Daoy (cell line): ENCODE measurements at places on chromosomes 16 and 17.

DNA sequence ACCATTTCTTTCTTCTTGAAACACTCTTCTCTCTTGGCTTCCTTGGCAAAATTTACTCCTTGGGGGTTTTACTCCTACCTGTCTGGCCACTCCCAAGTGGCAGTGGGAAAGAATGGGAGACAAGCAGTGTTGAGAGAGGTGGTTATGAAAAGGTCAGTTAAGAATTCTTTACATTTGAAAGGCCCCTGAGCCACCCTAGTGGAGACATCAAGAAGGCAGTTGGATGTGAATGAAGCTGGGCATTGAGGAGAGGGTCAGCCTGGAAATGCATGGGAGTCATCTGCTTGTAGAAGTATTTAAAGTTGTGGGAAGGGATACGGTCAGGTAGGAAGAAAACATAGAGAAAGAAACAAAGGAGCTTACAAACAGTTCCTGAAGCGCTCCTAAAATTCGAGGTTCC, 42.3 kb upstream of the CCNF start:
- DNase-seq: no peak

- no peak for DNase-seq
Observed at GRCh38 chr16:66585481-66586239, 6.4 kb downstream of the CMTM2 start.

GRCh38 chr17:67210915-67211314, 34.1 kb downstream of the HELZ start:
- no peak for DNase-seq

GRCh38 chr16:85524630-85525419, 88.3 kb upstream of the GSE1 start:
- DNase-seq: peak; percentile 85

DNA sequence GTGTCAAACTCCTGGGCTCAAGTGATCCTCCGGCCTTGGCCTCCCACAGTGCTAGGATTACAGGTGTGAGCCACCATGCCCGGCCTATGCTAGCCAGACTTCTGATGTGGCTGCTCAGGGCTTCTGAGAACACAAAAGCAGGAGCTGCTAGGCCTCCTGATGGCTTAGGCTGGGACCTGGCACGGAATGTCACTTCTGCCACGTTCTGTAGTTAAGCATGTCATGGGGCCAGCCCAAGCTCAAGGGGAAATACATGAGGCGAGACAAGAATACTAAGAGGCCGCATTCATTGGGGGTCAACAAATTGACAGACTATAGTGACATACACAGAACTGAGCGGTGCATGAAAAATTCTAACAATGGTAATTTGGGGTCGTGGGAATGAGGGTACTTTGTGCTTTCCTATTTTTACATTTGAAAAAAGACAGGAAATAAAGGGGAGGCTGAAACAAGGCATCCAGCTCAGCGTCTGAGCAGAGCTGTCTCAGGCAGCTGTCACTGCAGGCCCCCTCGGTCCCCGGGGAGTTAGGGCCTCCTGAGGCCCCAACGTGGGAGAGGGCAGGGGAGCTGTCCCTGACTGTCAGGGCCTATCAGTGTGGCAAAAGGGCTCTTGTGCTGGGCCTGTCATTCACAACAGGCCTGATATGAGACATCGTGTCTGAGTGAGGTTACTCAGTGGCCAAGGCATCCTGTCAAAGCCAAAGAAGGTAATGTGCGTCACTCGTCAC, 26.4 kb downstream of the CFAP20 start:
- no peak for DNase-seq

GRCh38 chr17:3803308-3803640, 2.3 kb upstream of the ITGAE start:
- DNase-seq: no peak

GRCh38 chr17:34665150-34665806, 85.9 kb downstream of the TMEM132E start:
- DNase-seq: no peak

- peak; percentile 44 for DNase-seq
Observed at GRCh38 chr17:9818760-9819159, 3.1 kb downstream of the GSG1L2 start.

- DNase-seq: no peak
Observed at GRCh38 chr17:6969323-6969726, 26.5 kb upstream of the ALOX12 start.

GRCh38 chr16:74605332-74605731, 1.6 kb downstream of the GLG1 start:
- DNase-seq: no peak

- DNase-seq: no peak
Observed at GRCh38 chr16:66418165-66418962, 8.7 kb upstream of the BEAN1 start.

DNA sequence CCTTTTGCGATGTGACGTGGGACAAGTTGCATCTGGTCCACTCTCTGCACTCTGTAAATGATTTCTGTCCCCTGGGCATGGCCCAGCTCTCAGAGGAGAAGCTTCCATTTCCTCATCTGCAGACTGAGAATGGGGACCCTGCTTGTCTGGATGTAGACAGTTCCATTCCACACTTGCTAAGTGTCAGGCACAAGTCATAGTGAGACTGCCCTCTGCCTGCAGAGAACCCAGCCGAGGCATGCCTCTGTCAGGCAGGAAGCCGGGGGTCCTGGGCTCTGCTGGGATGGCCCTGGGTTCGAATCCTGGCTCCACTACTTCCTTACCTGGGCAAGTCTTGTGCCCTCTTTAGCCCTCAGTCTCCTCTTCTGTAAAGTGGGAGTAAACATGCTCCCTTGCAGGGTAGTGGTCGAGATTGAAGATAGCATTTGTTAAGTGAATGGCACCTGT, 4.1 kb downstream of the MAP2K3 start:
- DNase-seq: no peak

GRCh38 chr17:18968345-18968744, 16.4 kb downstream of the SLC5A10 start:
- no peak for DNase-seq

DNA sequence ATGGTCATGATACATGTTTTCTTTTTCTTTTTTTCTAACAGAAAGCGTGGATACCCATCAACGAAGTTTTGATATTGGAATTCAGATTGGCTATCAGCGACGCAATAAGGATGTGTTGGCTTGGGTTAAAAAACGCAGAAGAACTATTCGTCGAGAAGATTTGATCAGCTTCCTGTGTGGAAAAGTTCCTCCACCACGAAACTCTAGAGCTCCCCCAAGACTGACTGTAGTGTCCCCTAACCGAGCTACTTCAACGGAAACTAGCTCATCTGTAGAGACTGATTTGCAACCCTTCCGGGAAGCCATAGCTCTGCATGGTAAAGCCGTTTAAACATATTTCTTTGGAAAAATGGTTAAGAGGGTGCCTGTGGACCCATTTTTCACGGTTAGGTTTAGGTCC, 11.5 kb downstream of the HAPSTR1 start:
- no peak for DNase-seq

GRCh38 chr17:68431661-68432071, 25.6 kb downstream of the WIPI1 start:
- peak; percentile 32 for DNase-seq

DNA sequence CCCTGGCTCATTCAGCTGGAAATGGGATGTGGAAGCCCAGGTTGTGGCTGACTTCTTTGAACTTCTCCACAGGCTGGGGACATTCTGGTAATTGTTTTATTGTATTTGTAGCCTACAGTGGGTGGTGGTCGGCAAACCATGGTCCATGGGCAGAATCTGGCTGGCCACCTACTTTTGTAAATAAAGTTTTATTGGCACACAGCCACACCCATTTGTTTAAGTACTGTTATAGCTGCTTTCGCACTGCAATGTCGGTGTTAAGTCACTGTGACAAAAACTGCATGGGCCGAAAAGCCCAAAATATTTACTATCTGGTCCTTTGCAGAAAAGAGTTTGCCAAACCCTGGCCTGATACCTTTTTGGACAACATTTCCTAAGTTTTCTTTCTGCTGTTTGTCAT, 86.2 kb downstream of the NTN1 start:
- DNase-seq: no peak

GRCh38 chr16:11354407-11354732, 9.1 kb downstream of the RMI2 start:
- no peak for DNase-seq

DNA sequence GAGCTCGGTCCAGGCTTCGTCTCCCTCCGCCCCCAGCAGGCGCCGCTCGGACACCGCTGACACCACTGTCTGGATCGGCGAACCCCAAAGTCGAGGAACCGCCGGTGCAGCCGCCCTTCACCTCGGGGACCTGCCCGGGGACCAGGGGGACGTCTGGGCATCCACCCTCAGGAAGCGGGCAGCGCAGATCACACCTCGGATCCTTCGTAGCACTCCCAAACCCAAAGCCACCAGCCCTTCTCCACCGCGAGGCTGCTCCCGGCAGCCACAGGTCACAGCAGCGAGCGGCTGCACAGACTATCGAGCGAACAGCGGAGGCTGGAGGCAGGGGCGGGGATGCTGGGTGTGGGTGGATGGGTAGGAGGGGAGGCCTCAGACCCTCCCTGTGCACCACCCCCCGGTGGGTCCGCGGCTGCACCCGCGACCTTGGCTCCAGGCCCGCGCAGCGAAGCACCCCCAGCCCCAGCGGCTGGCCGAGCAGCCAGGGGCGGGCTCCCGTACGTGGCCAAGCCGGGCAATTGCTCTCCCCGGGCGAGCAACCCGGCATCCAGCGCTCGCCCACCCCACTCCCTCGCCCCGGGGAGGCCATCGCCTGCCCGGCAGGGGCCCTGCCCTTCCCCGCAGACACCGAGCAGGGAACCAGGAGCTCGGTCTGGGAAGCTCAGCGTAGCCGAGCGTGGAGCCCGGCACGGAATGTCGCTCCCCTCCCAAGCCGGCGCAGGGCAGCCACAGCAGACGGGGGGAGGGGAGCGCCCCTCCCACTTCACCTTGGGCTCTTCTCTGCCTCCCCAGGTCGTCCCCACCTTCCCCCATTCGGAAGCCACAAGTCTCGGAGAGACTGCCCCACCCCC, 1.0 kb downstream of the SDK2 start:
- peak; percentile 58 for DNase-seq

DNA sequence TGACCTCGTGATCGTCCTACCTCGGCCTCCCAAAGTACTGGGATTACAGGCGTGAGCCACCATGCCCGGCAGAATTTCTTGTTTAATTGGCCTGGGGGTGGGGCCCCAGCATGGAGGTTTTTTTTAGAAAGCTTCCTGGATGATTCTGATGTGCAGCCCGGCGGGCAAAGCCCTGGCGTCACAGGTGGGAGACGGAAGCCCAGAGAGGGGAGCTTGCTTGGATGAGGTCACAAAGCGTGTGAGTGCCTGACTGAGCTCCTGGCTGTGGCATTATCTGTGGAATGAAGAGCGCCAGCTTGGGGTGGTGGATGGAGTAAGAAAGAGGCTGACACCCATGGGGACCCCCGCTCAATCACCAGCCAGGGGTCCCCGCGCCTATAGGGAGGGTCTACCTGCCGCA, 4.1 kb downstream of the VASN start:
- peak; percentile 41 for DNase-seq

DNA sequence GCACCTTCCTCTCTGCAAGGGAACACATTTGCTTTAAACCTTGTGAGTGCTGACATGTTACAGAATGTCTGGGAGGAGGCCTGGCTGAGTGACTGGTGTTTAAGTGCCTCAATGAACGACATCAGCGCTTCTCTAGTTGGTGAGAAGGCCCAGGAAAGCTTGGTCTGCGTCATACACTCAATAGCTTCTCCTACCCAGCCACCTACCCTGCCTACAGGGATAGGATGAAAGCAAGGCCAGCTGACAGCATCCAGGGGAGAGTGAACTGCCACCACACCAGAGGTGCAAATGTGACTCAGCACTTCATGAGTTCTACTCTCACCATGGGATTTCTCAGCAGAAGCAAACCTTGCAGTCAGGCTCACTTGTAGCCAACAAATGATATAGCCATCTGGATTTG, 31.7 kb upstream of the CFAP20 start:
- DNase-seq: no peak

GRCh38 chr17:61997664-61998063, 67.4 kb downstream of the MED13 start:
- no peak for DNase-seq

- DNase-seq: no peak
Observed at GRCh38 chr16:83803811-83804210, 4.0 kb upstream of the HSBP1 start.

DNA sequence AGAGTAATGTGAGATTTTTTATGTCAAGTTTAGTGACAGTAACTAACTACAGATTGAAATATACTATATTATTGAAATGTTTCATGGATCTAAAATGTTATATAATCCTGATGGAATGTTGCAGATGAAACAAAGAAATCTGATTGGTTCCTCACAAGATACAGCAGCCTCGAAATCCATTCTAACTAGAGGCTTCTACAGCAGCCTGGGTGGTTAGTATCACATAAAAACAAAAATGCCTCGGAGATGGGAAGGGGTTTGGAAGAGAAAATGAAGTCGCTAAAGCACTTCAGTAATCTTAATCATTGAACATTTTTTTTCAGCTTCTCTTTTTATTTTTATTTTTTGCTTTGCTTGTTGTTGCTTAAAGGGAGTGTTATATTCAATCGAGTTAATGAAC, 75.2 kb downstream of the TANC2 start:
- no peak for DNase-seq

- no peak for DNase-seq
Observed at GRCh38 chr16:14485121-14485551, 144.9 kb downstream of the PARN start.

DNA sequence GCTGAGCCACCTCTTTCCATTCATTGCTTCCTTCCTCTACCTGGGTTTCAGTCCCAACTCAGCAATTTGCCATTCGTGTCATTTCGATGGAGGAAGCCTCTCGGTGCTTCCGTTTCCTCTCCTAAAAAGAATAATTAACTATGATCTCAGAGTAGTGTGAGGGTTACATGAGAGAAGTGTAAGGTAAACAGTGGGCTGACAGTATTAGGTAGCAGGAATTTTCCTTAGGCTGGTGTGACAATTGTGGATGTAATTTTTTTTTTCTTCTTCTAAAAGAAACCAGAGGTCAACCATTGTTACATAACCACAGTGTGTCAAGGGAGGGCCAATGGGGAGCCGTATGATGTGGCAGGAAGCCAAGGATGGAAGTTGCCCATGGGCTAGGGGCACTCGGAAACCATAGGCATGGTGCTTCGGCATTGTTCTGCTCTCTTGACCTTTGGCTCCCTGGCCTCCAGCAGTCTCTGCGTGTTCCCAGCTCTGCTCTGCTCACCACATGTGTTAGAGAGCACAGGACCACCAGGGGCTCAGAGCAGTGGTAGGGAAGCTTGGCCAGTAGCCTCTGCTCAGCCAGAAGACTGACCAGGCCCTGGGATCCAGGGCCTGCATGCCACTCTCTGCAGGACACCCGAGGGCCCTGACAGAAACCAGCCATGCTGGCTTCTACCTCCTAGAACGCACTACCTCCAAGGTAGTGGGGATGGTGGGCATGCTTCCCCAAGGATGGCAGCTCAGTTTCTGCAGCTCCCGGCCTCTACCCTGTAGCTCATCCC, 2.0 kb upstream of the TOP2A start:
- DNase-seq: no peak

- DNase-seq: peak; percentile 69
Observed at GRCh38 chr16:81723098-81723723, 55.9 kb upstream of the PLCG2 start.
